ENCODE measurements at places on chromosomes 6 and 20. TPM values are rescaled to one million over a fixed set of nuclear protein-coding genes. Genes with fewer than 3 reads are reported as not detected.

The HLA-DRA gene
- total RNA-seq: 297 TPM

The C20orf141 gene
- total RNA-seq: not detected

The PCSK2 gene
- not detected for total RNA-seq

The HTR1E gene
- total RNA-seq: not detected

The SLPI gene
- 301 TPM for total RNA-seq
